ENCODE measurements at places on chromosomes 4 and X.

DNA sequence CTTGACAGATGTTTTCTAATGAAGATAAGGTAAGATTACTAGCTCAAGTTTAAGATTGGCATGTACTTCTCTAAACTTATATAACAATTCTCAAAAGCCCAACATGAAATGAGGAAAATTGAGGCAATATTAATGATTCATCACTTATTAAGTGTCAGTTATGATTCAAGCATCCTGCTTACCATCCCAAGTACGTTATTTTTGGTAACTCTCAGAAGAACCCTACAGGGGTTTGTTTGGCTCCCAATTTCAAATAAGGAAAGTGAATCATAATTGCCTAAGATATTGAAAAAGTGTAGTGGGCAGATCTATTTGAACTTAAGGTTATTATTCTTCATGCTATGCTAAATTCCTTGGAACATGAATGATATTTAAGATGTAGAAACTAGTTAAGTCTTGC, 387.9 kb upstream of the TENM3 start:
- DNase-seq = no peak

DNA sequence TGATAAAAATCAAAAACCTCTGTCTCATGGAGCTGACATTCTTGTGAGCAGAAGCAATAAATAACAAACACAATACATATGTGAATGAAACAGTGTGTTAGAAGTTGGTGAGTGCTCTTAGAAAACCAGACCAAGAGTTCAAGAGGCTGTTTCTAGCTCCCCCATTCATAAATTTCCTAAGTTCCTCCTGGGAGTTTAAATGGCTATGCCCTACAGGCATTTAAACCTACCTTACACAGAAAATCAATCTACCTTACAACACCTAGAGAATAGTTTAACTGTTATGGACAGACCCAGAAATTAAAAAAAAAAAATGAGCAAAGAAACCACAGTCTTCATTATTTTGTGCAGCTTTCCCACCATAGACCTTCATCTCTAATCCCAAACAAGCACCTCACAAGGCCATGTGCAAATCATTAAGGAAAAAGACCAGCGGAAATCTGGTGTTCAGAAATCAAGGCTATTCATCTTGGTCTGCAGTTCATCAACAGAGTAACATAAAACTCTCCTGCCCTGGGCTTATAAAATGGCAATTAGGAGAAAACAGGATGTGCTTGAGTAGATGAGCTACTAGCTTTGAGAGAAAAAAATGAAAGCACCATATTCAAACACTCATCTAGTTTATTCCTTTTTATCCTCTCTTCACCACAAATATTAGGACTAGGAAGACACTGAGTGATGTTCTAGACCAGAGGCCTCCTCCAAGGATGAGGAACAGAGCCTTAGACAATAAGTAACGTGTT, 147.2 kb downstream of the SHROOM3 start:
- peak; percentile 34 for DNase-seq

- no peak for DNase-seq
Measured at GRCh38 chrX:134173541-134174272, 63.3 kb upstream of the CCDC160 start.

GRCh38 chr4:168506014-168506413, 9.2 kb downstream of the PALLD start:
- DNase-seq = no peak

GRCh38 chrX:1600406-1601050, 9.1 kb downstream of the AKAP17A start:
- DNase-seq = no peak

- DNase-seq = no peak
Measured at GRCh38 chrX:136086521-136086920, 60.8 kb upstream of the FHL1 start.

DNA sequence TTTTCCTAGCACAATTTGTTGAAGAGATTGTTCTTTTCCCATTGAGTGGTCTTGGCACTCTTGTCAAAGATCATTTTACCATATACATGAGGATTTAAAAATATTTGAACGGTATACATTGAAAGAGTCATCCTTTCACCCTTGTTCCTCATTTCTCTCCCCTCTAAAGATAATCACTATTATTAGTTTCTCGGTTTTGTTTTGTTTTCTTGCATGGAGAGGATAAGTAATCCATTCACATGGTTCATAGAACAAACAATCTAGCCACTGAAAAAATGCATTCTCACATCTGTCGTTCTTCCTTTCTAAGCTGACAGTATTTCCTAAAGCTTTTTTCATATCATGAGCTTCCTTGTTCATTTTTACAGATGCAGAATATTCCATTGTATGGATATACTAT, 39.2 kb upstream of the MSMO1 start:
- DNase-seq = peak; percentile 19

- no peak for DNase-seq
Measured at GRCh38 chrX:30659421-30659820, 6.2 kb downstream of the GK start.

- DNase-seq = no peak
Measured at GRCh38 chr4:5773271-5773555, 62.2 kb downstream of the EVC start.

- no peak for DNase-seq
Measured at GRCh38 chr4:169337510-169337909, 66.8 kb upstream of the SH3RF1 start.

DNA sequence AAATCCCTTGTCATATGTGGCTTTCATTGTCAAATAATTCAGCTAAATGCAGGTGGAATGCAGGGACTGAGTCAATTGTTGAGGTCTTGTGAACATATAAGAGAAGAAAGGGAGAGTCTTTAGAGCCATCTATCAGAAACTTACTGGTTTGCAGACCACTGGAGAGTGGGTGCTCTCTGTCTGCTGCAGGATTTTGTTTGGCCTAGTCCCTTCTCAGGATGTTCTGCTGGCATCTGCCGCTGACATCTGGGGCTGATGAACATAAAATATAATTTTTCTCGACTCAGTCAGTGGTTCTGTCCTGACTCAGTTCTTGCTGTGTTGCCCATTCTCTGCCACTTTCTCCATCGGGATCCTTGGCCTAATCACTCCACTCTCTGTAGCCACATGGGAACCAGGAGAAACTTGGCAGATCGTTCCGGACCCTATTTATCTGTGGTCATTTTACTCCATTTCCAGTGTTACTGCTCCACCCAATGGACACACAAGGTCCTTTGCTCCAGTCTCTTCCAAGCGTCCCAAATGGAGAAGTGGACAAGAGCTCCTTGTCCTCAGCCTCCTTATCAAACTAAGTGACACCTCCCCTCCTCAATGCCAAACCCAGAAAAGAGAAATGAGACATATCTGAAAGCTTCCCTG, 436.2 kb downstream of the FAT4 start:
- DNase-seq = peak; percentile 51

- no peak for DNase-seq
Measured at GRCh38 chr4:141705048-141705746, 68.8 kb downstream of the IL15 start.

DNA sequence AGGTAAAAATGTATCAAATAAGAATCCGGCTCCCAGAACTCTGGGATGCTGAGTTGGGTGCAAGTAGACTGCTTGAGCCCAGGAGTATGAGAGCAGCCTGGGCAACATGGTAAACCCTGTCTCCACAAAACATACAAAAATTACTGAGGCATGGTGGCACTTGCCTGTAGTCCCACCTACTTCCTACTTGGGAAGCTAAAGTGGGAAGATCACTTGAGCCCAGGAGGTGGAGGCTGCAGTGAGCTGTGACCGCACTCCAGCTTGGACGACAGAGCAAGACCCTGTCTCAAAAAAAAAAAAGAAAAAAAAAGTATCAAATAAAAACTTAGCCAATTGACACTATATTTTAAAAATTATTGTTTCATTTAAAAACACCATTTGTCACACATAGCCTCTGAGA, 84.4 kb downstream of the FBXW7 start:
- peak; percentile 40 for DNase-seq

GRCh38 chrX:129959493-129959832, 23.0 kb upstream of the BCORL1 start:
- peak; percentile 52 for DNase-seq

DNA sequence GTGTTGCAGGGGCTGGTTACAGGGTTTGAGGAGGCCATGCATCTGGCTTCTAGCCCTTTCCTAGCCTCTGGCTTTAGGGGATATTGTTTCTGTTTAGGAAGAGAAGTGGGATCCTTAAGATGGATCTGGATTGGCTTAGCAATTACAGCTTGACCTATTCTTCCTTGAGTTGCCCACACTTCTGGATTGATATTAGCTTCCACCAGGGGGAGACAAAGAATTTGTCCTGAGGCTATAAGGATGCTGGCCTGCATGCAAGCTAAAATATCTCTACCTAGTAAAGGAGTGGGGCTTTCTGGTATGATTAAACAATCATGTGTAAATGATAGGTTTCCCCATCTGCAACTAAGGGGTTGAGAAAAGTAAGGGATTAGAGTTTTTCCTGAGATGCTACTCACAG, 117.2 kb downstream of the TEX13C start:
- DNase-seq = peak; percentile 27

DNA sequence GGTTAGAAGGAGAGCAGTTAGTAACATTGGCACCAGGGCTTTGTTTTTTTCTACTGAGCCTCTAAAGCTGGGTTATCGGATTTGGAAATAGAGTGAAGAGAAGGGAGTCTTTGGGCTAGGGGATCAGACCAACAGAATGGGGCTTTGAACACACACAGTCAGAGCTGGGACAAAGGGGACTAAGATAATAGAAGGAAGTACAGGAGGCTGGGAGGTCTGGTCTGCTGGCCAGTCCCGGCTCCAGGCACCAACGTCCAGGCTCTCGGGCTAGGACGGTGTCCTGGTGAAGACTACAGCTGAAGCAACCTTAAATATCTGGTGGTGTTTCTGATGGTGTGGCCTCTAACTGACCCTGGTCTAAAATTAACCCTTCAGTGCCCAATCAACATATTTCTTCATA, 57.5 kb downstream of the HHIP start:
- DNase-seq = no peak

GRCh38 chr4:60726779-60727178, 473.3 kb upstream of the ADGRL3 start:
- DNase-seq = no peak

GRCh38 chr4:102580463-102580842, 79.3 kb downstream of the NFKB1 start:
- DNase-seq = no peak

- DNase-seq = no peak
Measured at GRCh38 chr4:88960576-88960975, 96.4 kb downstream of the FAM13A start.

GRCh38 chr4:84907145-84907544, 59.3 kb downstream of the WDFY3 start:
- peak; percentile 55 for DNase-seq

DNA sequence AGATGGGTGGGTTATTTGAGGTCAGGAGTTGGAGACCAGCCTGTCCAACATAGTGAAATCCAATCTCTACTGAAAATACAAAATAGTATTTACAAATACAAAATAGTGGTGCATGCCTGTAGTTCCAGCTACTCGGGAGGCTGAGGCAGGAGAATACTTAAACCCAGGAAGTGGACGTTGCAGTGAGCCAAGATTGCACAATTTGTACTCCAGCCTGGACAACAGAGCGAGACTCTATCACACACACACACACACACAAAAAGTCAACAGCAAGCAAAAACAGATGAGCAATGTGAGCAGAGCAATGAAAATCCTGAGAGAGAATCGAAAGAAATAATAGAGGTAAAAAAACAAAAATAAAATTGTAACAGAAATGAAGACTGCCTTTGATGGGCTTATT, 168.8 kb downstream of the PCDH18 start:
- no peak for DNase-seq

- DNase-seq = no peak
Measured at GRCh38 chrX:118356154-118356701, 10.3 kb downstream of the WDR44 start.

- peak; percentile 3 for DNase-seq
Measured at GRCh38 chrX:8191022-8191421, 20.0 kb upstream of the VCX2 start.

DNA sequence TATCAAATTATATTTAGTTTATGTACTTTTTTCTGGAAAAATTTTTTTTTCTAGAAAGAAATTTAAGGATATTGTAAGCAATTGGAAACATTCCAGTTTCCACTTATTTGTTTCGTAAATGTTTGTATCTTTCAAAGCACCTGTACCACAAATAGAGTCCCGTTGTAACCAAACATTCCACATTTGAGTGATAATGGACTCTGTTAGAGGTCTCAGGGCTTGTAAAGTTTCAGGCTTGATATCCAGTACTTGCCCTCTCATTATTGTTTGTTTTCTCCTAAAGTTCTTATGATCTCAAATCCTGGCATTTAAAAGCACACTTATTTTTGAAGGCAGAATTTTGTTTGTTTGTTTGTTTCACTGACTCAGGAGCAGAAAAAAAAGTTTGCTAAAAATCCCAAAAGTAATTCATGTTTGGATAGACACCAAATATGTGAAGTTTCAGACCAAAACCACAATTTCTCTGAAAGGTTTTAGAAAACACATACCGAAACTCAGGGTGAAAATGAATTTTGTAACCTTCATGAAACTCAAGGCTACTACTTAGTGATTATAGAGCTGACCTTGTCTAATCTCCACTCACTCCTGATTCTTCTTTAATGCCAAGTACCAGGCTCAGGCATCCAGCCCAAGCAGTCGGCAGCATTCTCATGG, 5.7 kb upstream of the TMEM192 start:
- no peak for DNase-seq

- DNase-seq = no peak
Measured at GRCh38 chr4:3210467-3210866, 38.5 kb upstream of the MSANTD1 start.

GRCh38 chrX:16594490-16594889, 55.5 kb upstream of the S100G start:
- peak; percentile 51 for DNase-seq

DNA sequence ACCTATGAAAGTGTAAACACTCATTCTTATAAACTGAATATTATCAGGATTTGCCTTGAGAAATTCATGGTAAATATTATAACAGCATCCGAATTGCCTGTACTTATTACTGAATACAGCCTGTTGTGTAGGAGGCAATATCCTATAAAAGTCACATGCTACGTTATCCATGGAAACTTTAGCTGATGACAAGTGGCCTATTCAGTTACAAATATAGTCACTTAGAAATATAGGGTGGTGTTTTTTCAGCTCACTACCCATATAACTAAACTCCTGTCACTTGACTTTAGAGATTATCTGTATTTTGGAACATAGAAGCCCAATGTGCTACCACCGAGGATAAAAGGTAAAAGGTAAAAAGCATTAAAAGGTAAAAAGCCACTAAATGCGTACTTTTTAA, 493.4 kb downstream of the INPP4B start:
- DNase-seq = no peak

- DNase-seq = peak; percentile 15
Measured at GRCh38 chr4:134421734-134422133, 220.1 kb upstream of the PABPC4L start.
